ENCODE measurements at places on chromosomes 5 and 9.
A peak's percentile ranks its signal among the peaks of the same experiment; 100 is the strongest.

DNA sequence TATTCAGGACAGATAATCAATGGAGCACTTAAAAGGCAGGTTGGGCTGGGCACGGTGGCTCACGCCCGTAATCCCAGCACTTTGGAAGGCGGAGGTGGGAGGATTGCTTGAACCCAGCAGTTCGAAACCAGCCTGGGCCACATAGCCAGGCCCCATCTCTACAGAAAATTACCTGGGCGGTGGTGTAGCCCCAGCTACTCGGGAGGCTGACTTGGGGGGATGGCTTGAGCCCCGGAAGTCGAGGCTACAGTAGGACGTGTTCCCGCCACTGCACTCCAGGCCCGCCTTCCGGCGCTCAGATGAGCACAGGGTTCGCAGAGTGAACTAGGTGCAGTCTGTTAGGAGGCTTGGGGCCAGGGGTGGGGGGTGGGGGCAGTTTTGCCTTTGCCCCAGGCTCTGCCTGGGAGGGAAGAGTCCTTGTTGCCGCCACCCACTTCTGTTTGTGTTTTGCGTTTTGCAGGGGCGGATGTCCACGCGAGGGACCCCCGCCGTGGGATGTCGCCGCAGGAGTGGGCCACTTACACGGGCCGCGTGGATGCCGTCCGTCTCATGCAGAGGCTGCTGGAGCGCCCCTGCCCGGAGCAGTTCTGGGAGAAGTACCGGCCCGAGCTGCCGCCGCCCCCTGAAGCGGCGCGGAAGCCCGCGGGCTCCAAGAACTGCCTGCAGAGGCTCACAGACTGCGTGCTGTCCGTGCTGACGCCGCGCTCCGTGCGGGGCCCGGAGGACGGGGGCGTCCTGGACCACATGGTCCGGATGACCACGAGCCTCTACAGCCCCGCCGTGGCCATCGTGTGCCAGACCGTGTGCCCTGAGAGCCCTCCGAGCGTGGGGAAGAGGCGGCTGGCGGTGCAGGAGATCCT lies 85.2 kb downstream of the ANKRD33B start:
- DNase-seq: no peak

- DNase-seq: peak; percentile 41
These were observed 19.4 kb downstream of the GARNL3 start for GRCh38 chr9:127283917-127284497.

- no peak for DNase-seq
These were observed 48.7 kb upstream of the CEMIP2 start for GRCh38 chr9:71816916-71817451.

- DNase-seq: no peak
These were observed 48.8 kb downstream of the RAPGEF1 start for GRCh38 chr9:131690941-131691573.

GRCh38 chr9:34862836-34863235 lies 95.2 kb upstream of the PHF24 start:
- no peak for DNase-seq

GRCh38 chr5:75374394-75374814 lies 37.4 kb downstream of the HMGCR start:
- DNase-seq: no peak

DNA sequence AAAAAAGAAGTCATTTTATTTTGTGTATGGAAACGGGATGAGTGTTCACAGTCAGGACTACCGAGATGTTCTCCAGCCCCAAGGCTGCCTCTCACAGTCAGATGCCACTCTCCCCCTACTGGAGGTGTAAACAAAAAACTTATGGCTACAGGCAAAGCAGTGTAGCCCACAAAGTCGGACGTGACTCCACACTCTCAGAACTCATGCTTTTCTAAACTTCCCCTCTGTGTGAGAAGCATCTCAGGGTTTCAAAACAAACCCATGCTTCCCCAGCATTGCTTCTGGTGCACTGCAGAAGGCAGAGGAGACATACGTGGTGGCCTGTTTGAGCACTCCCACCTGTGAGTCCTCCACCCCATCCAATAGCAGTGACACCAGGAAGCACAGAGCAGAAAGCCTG lies 580.3 kb downstream of the BNC2 start:
- DNase-seq: no peak

GRCh38 chr5:173780235-173781234 lies 107.6 kb upstream of the CPEB4 start:
- no peak for DNase-seq

DNA sequence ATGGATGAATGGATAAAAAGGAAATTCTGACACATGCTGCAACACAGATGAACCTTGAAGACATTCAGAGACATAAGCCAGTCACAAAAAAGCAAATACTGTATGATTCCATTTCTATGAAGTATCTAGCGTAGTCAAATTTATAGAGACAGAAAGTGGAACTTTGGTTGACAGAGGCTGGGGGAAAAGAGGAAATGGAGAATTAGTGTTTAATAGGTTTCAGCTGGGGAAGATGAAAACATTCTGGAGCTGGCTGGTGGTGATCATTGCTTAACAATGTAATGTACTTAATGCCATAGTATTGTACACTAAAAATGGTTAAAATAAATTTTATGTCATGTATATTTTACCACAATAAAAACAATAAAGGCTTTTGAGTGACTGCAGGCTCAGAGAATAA lies 24.2 kb downstream of the PPIC start:
- DNase-seq: no peak

DNA sequence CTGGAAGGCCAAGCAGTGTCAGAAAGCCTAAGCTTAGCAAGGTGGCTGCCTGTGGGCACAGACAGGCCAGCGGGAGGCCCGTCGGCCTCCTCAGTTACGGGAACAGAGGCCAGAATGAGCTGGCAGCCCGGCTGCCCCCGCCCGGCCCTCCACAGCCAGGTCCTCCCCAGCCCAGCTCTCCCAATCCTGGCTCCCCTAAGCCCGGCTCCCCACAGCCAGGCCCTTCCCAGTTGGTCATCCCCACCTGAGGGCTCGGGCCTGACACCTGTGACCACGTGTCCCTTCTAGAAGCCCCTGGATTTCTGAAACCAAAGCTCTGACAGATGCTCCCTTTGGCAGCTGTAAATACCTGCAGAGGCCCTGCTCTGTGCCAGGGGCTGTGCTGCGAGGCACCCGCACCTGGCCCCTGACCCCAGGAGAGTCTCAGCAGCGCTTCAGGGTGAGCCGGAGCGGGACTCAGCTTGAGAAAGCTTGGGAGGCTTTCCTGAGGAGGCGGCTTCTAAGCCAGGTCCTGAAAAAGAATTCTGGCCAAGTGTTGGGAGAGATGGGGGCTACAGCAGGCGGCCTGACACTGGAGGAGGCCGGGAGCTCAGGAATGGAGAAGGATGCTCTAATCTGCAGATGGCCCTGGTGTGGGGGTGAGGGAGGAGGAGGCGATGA lies 80.4 kb upstream of the OLFM1 start:
- no peak for DNase-seq

DNA sequence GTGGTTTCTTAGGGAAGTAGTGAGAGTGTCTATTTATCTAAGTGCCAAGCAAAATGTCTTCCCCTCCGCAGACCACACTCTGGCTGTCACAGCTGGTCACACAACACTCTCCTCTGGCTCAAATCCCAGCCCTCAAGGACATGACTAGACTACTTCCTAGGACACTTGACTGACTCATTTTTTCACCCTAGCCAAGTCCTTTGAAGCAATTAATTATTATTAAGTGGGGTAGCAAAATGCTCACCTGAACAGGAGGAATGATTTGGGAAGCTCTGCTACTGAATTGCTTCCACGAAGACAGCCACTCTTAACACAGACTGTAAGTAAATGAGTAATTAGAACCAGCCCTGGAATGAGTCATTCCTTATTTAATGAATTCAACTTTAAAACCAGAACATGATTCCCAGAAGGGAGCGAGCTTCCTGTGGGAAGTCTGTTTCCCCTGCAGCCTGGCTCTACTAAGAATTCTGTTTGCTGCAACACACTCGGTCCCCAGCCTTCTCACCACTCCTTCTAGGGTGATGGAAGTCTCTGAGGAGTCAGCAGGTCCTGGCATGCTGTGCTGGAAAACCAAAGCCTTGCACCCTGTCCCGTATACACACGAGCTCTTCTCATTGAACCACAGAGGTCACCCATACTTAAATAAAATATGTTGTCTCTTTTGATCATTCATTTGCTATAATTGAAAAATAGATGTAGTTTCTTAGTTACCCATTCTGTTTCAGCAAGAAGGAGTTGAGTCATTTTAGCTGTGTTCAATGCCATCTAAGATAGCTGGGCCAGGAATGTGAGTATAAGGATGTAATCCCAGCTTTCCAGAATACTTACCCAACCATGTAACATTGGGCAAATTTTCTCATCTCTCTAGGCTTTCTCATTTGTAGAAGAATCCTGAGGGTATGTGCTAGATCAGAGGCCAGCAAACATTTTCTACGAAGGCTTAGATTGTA lies 218.6 kb upstream of the RASEF start:
- DNase-seq: no peak

DNA sequence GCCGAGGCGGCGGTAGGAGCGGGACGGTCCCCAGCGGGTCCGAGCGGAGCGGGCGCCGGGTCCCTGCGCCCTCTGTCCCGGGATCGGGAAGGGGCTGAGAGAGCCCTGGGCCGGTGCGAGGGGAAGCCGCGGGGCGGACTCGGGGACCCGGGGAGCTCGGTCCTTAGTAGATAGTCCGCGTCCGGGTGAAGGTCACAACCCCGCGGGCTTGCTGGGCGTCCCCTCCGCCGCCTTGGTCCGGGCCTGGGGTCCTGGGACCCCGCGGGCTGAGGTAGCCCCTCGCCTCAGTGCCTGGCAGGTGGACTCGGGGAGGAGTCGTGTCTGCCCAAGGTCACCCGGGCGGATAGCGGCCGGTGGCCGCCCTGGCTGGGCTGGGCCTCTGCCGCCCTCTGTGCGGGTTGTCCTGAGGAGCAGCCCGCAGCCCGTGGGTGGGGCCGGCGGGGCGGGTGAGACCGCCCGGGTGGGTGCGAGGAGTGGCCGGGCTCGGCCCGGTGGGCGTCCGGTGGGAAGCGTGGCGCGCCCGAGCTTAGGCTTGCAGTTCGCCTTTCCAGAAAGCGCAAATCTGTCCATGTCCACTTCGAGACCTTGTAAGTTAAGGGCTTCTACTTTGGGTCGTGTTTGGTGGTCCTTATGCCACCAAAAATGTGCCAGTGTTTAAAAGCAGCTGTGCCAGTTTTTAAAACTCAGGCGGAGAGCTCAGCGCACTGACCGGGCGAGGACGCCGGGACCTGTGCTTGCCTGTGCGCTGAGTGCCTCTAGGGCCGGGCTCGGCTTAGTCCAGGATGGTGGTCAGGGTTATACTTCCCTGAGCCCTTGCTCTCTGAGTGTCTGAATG lies 554 bp downstream of the SDHA start:
- no peak for DNase-seq

- DNase-seq: no peak
These were observed 96.0 kb upstream of the PRR16 start for GRCh38 chr5:120367896-120368634.

DNA sequence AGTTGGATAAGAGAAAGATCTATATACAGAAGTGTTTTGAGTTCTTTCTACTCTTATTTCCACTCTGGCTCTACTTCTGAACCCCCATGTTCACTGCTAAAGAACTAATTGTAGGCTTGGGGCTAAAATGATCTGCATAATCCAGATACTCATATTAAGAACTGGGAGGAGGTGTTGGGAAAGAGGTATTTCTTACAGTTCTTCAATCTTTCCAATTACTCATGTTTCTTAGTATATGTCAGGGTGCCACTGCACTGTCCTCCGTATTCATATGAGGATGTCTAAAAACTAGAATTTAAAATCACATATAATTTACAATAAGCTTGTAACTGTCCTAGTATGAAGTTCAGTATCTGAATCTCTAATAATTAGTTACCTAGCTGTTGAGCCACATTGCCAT lies 12.7 kb downstream of the NIPBL start:
- no peak for DNase-seq

DNA sequence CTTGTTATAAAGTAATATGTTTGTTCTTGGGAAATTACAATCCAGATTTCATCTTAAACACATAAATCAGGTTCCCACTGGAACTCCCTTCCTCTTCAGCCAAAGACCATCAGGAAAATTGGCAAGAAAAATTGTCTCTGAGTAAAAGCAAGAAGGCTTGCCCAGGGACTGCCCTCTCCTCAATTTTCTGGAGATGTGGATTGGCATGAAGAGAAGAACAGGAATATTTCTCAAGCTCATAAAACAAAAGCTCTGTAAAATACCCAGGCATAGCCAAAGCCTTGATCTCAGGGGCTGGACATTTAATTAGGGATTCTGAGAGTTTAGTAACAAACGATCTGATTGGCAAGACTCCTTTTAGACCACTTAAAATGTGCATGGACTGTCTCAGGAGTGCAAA lies 223.4 kb downstream of the ZNF608 start:
- no peak for DNase-seq

DNA sequence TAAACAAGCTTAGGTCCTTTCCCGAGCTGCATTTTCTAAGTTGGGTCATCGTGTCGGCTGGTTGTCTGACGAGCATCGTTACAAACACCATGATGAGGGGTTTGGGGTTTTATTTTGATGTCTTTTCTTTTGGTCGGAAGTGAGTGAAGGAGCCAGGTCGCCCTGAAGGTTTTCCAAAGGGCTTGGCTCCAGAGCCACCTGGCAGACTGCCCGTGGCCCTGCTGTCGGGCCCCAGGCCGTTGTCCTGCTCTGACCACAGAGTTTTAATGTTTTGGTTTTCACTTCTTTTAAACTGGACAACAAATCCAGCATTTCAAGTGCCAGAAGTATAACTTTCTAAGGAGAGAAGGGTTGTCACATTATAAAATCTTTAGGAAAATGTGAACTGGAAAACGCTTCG lies 42.3 kb downstream of the TENT4A start:
- DNase-seq: no peak

DNA sequence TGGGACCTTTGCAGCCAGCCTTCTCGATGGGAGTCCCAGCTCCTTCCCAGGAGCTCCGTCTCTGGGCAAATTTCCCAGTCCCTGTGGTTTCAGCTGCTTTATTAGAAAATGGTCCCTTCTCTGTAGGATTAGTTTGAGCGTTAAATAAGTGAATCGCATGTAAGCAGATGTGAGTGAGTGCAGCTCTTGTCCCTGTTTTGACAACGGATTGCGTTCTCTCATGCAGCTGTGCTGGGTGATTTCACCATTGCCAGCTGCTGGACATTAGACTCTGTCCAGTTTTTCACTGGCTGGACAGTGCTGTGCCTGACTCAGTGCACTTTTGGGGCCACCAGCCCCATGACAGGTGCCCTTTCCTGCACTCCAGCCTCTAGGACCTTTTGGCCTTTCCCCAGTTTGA lies 11.6 kb upstream of the CEL start:
- DNase-seq: no peak

DNA sequence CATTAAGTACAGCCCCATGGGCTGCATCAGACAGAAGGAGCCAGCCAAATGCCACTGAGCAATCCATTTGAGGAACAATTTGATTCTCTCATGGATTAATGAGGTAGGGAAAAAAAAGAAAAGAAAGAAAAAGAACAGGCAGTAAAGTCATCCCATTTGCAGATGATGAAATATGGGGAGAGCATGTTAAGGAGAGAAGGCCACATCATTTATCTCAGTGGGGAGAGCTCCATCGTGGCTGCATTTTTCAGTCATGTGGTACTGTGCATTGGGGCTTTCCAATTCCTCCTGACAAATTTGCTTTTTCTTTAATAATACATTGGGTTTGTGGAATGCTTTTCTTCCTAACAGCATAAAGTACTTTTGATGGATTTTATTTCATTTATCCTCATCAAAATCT lies 375.2 kb upstream of the TLE4 start:
- no peak for DNase-seq

Measured in Caco-2 (cell line).